ENCODE measurements at places on chromosomes 12 and 14.

DNA sequence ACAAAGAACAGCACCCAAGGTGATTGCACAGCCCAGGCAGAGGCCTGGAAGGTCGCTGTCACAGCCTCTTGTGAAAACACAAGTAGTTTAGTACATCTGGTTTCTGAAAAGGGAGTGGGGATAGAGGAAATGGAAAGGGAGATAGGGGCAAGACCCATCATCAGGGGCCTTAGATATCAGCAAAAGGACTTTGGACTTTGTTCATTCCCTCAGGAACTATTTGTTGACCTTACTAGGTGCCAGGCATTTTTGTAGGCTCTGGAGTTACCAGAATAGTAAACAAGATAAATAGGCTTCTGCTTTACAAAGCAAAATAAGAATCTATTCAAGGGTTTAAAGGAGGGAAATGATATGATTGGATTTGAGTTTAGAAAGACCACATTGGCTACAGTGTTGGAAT lies 199.4 kb upstream of the CDKN3 start:
- DNase-seq: no peak

DNA sequence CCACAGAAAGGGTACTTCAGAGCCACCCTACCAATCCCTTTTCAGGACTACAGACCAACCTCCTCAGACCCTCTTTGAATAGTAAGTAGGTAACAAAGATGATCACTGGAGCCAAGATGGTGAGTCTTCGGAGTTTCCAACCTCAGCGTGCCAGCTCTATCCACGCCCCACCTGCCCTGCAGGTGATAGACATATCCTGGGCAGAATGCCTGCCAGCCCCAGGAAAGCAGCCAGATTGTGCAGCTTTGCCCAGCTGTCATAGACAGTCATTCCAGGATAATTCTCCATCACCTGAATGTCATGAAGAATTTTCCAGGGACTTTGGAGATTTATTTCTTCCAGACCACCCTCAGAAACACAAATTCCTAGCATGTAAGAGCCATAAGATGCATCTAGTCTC lies 434.4 kb downstream of the RGS6 start:
- DNase-seq: no peak

DNA sequence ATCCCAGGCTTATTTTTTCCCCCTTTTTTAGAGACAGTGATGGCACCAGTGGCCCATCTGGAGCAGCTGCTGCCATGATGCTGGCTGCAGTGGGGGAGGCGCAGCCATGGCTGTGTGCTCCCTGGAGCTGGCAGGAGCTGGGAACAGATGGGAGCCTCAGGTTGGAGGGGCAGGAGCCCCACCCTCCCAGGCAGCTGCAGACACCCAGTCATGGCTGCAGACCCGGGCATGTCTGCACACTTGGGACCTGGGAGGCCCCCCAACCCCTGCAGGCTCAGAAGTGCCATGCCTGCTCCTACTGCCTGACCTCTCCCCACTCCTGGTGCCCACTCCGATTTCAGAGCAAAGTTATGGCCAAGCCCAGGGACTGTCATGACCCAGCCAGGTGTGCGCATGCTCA lies 25.1 kb downstream of the CDKL1 start:
- DNase-seq: no peak

GRCh38 chr12:124492879-124493808 lies 74.3 kb downstream of the NCOR2 start:
- no peak for DNase-seq

DNA sequence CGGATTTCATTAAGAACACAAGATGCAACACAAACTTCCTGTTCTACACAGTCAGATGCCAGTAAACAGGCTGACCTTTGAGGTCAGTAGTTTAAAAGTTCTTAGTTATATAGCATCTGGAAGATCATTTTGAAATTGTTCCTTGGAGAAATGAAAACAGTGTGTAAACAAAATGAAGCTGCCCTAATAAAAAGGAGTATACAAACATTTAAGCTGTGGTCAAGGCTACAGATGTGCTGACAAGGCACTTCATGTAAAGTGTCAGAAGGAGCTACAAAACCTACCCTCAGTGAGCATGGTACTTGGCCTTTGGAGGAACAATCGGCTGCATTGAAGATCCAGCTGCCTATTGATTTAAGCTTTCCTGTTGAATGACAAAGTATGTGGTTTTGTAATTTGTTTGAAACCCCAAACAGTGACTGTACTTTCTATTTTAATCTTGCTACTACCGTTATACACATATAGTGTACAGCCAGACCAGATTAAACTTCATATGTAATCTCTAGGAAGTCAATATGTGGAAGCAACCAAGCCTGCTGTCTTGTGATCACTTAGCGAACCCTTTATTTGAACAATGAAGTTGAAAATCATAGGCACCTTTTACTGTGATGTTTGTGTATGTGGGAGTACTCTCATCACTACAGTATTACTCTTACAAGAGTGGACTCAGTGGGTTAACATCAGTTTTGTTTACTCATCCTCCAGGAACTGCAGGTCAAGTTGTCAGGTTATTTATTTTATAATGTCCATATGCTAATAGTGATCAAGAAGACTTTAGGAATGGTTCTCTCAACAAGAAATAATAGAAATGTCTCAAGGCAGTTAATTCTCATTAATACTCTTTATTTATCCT lies 13.5 kb downstream of the PTGER2 start:
- no peak for DNase-seq

DNA sequence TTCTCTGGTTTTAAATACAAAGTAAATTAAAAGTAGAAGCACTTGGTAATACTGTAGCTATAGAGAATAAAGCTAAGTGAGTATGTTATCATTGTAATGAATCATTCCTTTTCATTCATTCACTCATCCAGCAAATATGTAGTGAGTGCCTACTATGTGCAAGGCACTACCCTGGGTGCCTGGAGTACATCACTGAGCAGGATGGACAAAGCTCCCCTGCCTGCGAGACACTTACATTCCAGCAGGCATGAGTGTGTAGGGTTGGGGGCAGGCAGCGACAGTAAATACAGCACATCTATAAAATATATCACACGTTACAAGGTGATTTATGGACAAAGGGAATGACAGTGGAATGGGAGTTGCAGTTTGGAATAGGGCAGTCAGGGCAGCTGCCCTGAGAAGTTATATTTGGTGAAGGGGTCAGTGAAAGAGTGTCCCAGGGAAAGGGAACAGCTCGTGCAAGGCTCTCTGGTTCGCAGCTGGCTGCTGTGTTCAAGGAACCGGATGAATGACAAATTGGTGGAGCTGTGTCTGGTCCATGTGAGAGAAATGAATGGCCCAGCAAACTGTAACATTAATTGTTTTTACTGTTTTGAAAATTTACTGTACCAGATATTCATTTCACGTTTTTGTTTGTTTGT lies 159.6 kb downstream of the CRADD start:
- DNase-seq: no peak

DNA sequence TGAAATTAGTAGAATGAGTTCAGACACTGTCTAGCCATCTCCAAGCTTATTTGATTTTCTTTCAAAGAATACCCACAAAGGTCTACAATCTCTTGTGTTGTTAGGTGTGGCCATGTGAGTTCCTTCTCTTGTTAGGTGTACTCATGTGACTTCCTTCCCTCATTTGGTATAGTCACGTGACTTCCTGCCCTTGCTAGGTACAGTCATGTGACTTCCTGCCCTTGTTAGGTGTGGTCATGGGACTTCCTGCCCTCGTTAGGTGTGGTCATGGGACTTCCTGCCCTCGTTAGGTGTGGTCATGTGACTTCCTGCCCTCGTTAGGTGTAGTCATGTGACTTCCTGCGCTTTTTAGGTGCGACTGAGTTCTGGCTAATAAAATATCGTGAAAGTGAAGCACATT lies 179.6 kb downstream of the TMX1 start:
- no peak for DNase-seq

GRCh38 chr12:108630481-108631207 lies 3.0 kb downstream of the SELPLG start:
- DNase-seq: no peak

DNA sequence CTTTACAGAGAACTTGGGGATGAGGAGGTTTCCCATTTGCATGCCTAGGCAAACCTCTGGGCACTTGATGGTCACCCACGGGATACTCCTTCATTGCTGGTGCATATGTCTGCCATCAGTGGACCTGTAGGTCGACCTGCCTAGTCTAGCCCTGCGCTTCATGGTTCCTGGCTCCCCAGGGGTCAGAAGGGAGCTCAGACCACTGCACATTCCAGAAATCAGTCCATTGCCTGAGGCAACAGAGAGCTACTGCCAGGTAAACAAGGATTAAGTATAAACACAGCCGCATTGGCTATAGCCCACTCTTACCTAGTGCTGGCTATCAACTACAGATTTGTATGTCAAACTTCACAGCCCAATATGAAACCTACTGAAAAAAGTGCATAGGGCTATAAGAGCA lies 476.4 kb downstream of the SOX5 start:
- DNase-seq: no peak

- peak; percentile 16 for DNase-seq
Measured at GRCh38 chr14:81710232-81710845, 176.7 kb upstream of the SEL1L start.

DNA sequence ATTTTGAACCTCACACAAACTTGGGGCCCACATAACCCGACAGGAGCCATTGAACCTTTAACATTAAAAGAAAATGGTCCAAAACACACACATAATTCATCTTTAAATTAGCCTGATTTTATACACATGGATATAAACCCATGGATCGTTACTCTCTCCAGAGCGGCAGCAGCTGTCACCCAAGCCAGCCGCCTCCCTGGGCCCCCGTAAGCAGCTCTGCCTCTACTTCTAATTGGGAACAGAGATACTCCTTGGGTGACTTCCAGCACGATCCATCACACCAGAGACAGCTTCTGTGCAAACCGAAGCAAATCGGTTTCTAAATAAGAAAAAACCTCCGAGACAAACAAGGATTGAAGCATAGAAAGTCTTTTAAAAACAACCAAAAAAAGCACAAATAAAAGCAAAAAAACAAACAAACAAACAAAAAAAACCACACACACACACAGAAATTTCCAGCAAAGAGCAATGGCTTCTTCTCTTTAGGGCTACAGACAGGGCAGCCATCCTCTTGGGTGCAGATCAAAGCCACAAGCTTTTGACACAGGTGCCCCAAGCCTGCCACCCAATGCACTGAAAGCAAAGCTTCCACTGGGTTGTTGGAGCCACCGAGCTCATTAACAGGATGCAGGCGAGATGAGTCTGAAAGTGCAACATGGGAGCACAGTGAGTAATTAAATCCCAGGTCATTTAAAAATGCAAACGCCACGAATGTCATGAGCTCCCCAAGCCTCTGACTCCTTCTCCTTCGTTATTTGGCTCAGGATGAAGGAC lies 156.9 kb downstream of the DPF3 start:
- DNase-seq: no peak

DNA sequence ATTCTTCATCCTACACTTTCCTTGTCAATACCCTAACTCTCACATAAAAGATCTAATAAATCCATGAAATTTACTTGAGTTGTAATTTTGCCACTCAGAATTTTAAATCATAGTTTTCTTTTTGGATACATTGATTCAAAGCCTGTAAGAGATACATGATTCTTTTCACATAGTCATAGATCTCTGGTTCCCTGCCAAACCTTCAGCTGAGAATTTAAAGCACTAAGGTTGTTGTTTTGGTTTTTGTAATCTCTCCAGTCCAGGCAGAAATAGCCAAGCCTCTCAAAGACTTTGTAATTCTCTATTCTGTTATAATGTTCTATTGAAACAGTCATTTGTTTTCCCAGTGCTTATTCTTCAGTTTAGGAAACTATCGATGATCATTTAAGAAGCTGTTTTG lies 273.9 kb downstream of the TRHDE start:
- DNase-seq: no peak

GRCh38 chr12:50056639-50056976 lies 788 bp upstream of the ASIC1 start:
- no peak for DNase-seq

GRCh38 chr12:95207407-95207806 lies 9.9 kb downstream of the FGD6 start:
- DNase-seq: no peak

DNA sequence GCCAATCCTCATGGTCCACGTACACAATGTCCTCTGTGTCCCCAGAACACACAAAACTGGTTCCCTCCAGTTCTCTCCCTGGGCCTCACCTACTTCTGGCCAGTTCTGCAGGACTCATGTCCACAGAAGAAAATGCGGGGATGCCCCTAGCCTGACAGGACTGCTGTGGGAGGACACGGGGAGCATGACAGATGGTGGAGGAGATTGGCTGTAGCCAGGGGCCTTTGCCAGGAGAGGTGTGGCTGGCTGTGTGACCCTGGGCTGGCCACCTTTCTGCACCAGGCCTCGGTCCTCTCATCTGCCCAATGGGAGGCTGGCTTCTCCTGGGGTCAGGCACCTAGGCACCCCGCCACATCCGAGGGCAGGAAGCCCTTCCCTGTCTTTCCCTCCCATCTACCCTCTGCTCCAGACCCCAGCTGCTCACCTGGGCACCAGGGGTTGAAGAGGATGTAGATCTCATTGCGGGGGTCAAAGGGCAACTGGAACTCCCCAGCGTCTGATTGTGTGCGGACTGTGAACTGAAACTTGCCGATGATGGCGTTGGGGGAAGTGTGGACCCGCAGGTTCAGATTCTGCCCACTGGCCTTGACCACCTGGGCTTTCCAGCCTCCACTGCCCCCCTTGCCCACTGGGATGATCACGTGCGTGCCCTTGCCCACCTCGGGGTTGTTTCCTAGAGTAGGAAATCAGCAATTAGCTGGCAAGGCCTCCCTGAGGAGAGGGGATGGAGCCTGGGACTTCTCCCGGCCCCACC lies 2.8 kb downstream of the TGM1 start:
- DNase-seq: no peak

DNA sequence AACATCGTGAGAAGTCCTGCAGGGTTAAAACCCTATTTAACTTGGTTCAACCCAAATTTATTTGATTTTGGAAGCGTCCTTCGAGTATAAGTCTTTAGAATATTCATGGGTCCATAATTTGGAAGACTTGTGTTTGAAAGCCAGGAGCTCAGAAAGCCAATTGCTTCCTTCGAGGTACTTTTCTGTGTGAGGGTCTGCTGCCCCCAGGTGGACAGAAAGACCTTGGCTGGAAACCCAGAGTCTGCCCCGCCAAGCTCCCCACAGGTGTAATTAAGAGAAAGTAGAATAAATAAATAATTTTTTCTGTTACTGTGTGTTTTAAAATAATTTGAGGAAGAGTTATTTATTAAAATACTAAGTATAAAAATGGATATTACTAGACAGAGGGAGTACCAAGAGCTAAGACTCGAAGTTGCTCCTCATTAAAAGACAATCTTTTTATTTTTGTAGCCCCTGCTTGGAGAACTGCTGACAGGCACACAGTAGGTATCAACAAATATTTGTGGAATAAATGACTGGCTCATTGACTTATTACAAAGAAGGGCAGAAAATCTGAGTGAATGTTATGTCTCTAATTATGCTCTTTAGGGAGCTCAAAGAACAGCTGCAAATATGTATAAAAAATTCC lies 105.8 kb downstream of the PAH start:
- DNase-seq: peak; percentile 12

- no peak for DNase-seq
Measured at GRCh38 chr14:24110060-24110459, 4.5 kb upstream of the DCAF11 start.
